ENCODE measurements at places on chromosomes 2 and 18.

- no peaks in the 10 kb centered on the region for H3K36me3 ChIP-seq
- DNase-seq = no peak
- H3K4me3 ChIP-seq = no peak overlapping the region
- H3K4me1 ChIP-seq = peaks cover 11% of the 10 kb centered on the region
- H3K27me3 ChIP-seq = no peaks in the 10 kb centered on the region
- no peak overlapping the region for H3K27ac ChIP-seq
Measured at GRCh38 chr2:37718515-37719161, 47.2 kb upstream of the CDC42EP3 start.

DNA sequence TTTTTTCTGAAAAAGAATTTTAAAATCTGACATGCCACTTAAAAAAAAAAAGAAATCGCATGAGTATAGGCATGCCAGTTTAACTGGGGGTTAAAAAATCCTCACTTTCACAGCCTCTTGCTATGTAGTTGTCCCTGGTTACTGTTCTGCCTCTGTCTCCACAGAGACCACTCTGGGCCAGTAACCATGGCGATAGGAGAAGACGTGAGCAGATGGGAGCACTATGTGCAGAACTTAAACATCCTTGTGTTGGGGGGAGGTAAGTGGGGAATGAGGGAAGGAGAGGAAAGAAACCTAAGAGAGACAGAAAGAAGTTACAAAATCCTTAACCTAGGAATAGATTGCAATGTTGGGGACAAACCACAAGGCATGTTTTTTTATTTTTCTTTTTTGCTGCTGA, 75.9 kb upstream of the CYRIA start:
- H3K4me1 ChIP-seq = no peaks in the 10 kb centered on the region
- H3K36me3 ChIP-seq = no peaks in the 10 kb centered on the region
- H3K27me3 ChIP-seq = no peaks in the 10 kb centered on the region
- DNase-seq = no peak
- H3K4me3 ChIP-seq = no peak overlapping the region

- no peak overlapping the region for H3K4me3 ChIP-seq
- H3K27me3 ChIP-seq = no peaks in the 10 kb centered on the region
- H3K36me3 ChIP-seq = peaks cover 28% of the 10 kb centered on the region
Measured at GRCh38 chr2:224561234-224562005, 23.7 kb downstream of the CUL3 start.

GRCh38 chr18:3103576-3103975, 90.6 kb upstream of the LPIN2 start:
- no peak for DNase-seq
- H3K36me3 ChIP-seq = no peaks in the 10 kb centered on the region
- H3K27ac ChIP-seq = no peak overlapping the region
- H3K4me3 ChIP-seq = no peak overlapping the region
- H3K27me3 ChIP-seq = no peaks in the 10 kb centered on the region

- no peak overlapping the region for H3K27ac ChIP-seq
- H3K36me3 ChIP-seq = no peaks in the 10 kb centered on the region
- peaks cover 8% of the 10 kb centered on the region for H3K27me3 ChIP-seq
- H3K4me3 ChIP-seq = no peak overlapping the region
Measured at GRCh38 chr2:100909534-100910081, 89.7 kb downstream of the NPAS2 start.

- no peaks in the 10 kb centered on the region for H3K36me3 ChIP-seq
- H3K4me1 ChIP-seq = peaks cover 4% of the 10 kb centered on the region
- peak overlapping the region; percentile 75 for H3K27ac ChIP-seq
- H3K27me3 ChIP-seq = no peaks in the 10 kb centered on the region
- DNase-seq = peak; percentile 64
Measured at GRCh38 chr2:65436824-65437221, 4.4 kb upstream of the SPRED2 start.

- DNase-seq = no peak
- no peak overlapping the region for H3K27ac ChIP-seq
- no peak overlapping the region for H3K4me3 ChIP-seq
- peaks cover 8% of the 10 kb centered on the region for H3K4me1 ChIP-seq
- H3K36me3 ChIP-seq = no peaks in the 10 kb centered on the region
- peaks cover 10% of the 10 kb centered on the region for H3K27me3 ChIP-seq
Measured at GRCh38 chr2:134679745-134680144, 39.1 kb downstream of the TMEM163 start.

DNA sequence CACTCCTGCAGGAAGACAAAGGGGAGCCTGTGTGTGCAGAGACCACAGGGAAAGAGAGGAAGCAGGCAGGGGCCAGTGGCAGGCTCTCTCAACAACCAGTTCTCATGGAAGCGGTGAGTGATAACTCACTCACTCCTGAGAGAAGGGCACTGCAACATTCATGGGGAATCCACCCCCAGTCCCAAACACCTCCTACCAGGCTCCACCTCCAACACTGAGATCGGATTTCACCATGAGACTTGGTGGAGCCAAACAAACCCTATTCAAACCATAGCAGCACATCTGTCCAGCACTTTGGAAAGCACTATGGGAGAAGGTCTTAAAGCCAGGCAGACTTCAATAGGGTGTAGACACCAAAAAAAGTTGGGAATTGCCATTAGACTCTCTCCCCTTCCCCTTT, 345.7 kb upstream of the SPRED2 start:
- no peaks in the 10 kb centered on the region for H3K36me3 ChIP-seq
- DNase-seq = no peak
- H3K4me3 ChIP-seq = no peak overlapping the region
- no peaks in the 10 kb centered on the region for H3K27me3 ChIP-seq
- H3K27ac ChIP-seq = no peak overlapping the region
- H3K4me1 ChIP-seq = no peaks in the 10 kb centered on the region

GRCh38 chr18:62979900-62980299, 264.6 kb downstream of the PHLPP1 start:
- DNase-seq = no peak
- H3K27me3 ChIP-seq = no peaks in the 10 kb centered on the region
- no peak overlapping the region for H3K4me3 ChIP-seq
- H3K36me3 ChIP-seq = no peaks in the 10 kb centered on the region
- H3K27ac ChIP-seq = no peak overlapping the region

DNA sequence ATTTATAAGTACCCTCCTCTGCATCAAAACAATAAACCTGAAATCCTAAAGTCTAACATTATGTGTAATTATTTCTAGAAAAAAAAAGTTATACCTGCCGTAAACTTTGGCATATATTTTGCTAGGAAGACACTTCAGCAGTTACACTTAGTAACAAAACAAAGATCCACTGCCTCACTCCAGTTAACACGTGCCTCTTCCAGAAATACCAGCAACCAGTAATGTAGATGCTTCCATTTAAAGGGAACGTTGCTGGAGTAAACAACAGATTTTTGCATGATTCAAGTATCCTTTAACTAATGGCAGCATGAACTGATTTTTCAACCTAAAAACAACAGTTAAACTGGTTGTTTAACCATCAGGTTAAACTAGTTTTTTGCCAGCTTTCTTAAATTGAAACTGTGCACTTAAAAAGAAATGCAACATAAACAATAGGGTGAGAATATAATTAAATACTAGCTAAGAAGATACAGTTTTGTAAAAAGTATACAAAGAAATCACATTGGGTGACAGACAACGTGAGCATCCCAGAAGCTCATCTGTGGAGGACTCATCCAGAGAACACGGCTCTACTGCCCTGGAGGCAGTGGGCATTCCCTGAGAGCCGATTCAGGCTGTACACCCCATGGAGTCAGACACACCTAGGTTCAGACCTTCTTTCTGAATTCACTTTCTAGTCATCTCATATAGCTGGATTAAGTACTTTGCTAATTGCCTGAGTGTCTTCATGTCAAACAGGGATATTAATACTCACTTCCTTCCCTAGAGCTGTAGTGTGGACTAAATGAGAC, 22.3 kb downstream of the MGAT4A start:
- H3K27ac ChIP-seq = no peak overlapping the region
- no peaks in the 10 kb centered on the region for H3K27me3 ChIP-seq
- H3K4me1 ChIP-seq = no peaks in the 10 kb centered on the region
- DNase-seq = no peak

DNA sequence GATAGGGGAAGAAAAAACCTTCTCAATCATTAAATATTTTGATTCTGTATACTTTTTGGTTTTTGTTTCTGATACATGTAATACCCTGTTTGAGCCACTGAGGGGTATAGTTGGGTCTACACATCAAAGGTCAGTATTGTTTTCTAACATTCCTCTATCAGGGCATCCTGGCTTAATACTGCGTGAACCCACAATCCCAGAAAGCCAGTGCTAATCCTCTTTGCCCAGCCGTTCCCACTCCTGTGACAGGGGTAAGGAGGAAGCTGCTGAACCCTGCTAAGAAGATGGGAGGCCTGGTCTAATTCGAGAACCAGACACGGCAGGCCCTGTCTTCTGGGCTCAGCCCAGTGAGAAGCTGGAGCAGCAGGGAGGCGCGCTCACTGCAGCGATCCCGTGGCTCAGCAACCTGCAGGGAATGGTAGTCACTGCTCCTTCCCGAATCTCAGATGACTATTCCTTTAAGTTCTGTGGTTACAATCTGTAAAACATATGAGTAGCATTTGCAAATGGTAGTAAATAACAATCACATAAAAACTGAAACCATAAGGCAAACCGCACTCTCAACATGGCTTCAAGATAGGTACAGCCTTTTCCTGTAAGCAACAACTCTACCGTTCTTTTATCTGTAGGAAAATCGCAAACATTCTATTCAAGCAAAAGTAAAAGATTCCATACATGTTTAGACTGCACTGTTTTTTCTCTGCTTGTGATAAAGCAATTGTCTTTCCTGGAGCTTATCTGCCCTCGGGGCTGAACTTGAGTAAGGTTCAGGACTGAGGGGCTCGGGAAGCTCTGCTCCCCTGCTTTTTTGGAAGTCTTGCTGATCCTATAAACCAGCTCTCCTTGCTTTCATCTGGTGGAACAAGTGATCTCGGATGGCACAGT, 87.0 kb downstream of the EPB41L3 start:
- H3K27me3 ChIP-seq = no peaks in the 10 kb centered on the region
- H3K36me3 ChIP-seq = no peaks in the 10 kb centered on the region
- peak; percentile 37 for DNase-seq

- no peak overlapping the region for H3K27ac ChIP-seq
- H3K4me1 ChIP-seq = no peaks in the 10 kb centered on the region
- H3K27me3 ChIP-seq = no peaks in the 10 kb centered on the region
Measured at GRCh38 chr2:33704406-33704855, 105.3 kb upstream of the FAM98A start.

- no peaks in the 10 kb centered on the region for H3K27me3 ChIP-seq
- H3K27ac ChIP-seq = no peak overlapping the region
- H3K36me3 ChIP-seq = no peaks in the 10 kb centered on the region
Measured at GRCh38 chr2:232350804-232351685, 27.5 kb upstream of the ALPP start.

DNA sequence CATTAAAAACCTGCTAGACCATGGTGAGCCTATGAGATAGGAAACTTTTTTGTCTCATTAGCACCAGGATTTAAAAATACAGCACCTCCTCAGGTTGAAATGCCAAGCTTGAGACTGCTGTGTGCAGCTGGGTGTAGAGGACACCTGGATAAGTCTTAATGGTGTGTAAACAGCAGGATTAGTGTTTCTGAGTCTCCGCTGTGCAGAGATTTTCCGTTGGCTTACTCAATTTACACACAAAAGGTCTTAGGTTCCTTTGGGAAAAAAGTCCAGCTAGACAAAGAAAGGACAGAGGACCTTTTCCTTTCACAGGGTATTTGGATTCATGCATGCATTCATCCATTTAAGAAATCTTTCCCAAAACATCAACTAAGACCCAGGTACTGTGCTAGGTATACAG, 168.1 kb downstream of the NRXN1 start:
- no peaks in the 10 kb centered on the region for H3K4me1 ChIP-seq
- no peaks in the 10 kb centered on the region for H3K36me3 ChIP-seq

GRCh38 chr2:158134655-158135054, 33.0 kb downstream of the UPP2 start:
- DNase-seq = no peak
- H3K4me3 ChIP-seq = no peak overlapping the region
- no peaks in the 10 kb centered on the region for H3K36me3 ChIP-seq
- H3K27me3 ChIP-seq = no peaks in the 10 kb centered on the region
- no peaks in the 10 kb centered on the region for H3K4me1 ChIP-seq
- no peak overlapping the region for H3K27ac ChIP-seq

GRCh38 chr2:208266553-208266893, 468 bp downstream of the PIKFYVE start:
- no peak for DNase-seq
- no peaks in the 10 kb centered on the region for H3K27me3 ChIP-seq
- peak overlapping the region; percentile 72 for H3K4me3 ChIP-seq

- no peak overlapping the region for H3K4me3 ChIP-seq
- no peak overlapping the region for H3K27ac ChIP-seq
- H3K27me3 ChIP-seq = no peaks in the 10 kb centered on the region
- H3K4me1 ChIP-seq = no peaks in the 10 kb centered on the region
- no peak for DNase-seq
- H3K36me3 ChIP-seq = peaks cover 18% of the 10 kb centered on the region
Measured at GRCh38 chr2:84424152-84424551, 34.9 kb downstream of the SUCLG1 start.

DNA sequence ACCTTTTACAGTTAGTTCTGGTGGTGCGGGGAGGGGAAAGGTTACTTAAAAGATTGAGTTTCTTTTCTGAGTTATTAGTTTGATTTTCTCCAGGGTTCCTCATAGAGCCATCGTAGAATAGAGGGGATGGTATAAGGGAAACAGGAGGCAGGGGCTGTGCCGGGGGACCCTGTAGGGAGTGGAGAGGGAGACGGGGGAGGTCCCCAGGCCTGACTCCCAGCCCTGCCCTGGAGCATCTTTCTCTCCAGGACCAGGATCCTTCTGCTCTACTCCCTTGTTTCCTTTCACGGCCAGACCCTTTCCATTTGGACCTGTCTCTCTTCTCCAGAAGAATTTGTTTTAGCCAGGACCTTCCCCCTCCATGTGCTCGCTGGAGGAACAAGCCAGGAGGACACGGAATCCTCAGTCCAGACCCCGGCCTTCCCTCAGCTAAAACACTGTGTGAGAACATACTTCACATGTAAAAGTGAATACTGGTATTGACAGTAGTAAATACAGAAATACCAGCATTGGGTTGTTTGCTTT, 35.4 kb downstream of the DGKD start:
- peaks cover 9% of the 10 kb centered on the region for H3K36me3 ChIP-seq
- H3K4me1 ChIP-seq = peaks cover 16% of the 10 kb centered on the region
- no peak overlapping the region for H3K4me3 ChIP-seq
- H3K27me3 ChIP-seq = no peaks in the 10 kb centered on the region

GRCh38 chr2:118207889-118208288, 119.6 kb downstream of the INSIG2 start:
- H3K36me3 ChIP-seq = no peaks in the 10 kb centered on the region
- no peak for DNase-seq
- no peak overlapping the region for H3K27ac ChIP-seq

- no peaks in the 10 kb centered on the region for H3K27me3 ChIP-seq
- H3K27ac ChIP-seq = peak within 1 kb of the TSS; percentile 98
- peaks cover 9% of the 10 kb centered on the region for H3K4me1 ChIP-seq
- H3K36me3 ChIP-seq = peaks cover 16% of the 10 kb centered on the region
- peak within 1 kb of the TSS; percentile 95 for H3K4me3 ChIP-seq
Measured at GRCh38 chr2:134918526-134919340, at the start of gene CCNT2. Gene CCNT2 (plus strand): TSS chr2:134918822. CDS start chr2:134918855, 33 bp downstream.

Data from SJCRH30 (cell line).